Activated CD8-positive, alpha-beta memory T cell treated with anti-CD3 and anti-CD28 coated beads, Interleukin-2, amount 10 ng/mL, durations not matched to agents 7 days and 5 days (primary cell): ENCODE measurements at places on chromosomes 3 and 15. TPM values are rescaled to one million over a fixed set of nuclear protein-coding genes. Genes with fewer than 3 reads are reported as not detected.

The CCR8 gene
- 47.6 TPM for total RNA-seq

The RETNLB gene
- not detected for total RNA-seq

The C3orf70 gene
- total RNA-seq = not detected

The SMCO1 gene
- total RNA-seq = not detected

The OR5K1 gene
- total RNA-seq = not detected

The KNG1 gene
- not detected for total RNA-seq

DNA sequence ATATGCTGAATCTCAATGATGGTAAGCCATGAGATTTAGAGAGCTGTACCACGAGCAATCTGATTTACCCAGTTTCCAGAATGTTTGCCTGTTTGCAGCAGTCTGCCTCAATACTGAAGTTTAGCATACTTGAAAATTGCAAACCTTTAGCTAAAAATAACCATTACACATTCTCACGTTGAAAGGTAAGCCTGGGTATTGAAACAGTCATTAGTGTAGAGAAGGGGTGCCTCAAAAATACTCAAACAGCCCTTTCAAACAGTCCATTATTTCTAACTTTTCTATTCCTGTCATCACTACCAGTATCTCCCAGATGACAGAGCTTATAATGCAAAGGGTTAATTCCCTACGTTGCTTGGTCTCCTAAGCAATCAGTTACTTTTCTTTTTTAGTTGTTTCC, 111.8 kb upstream of the MBNL1 start:
- no peak for DNase-seq
- H3K4me3 ChIP-seq = no peak overlapping the region

GRCh38 chr3:120645083-120645845, 36.8 kb downstream of the HGD start:
- no peak for DNase-seq
- no peak overlapping the region for H3K27ac ChIP-seq
- H3K4me3 ChIP-seq = no peak overlapping the region
- H3K36me3 ChIP-seq = no peaks in the 10 kb centered on the region
- H3K27me3 ChIP-seq = peaks cover 2% of the 10 kb centered on the region

- peak; percentile 82 for DNase-seq
- no peaks in the 10 kb centered on the region for H3K27me3 ChIP-seq
- H3K27ac ChIP-seq = peak overlapping the region; percentile 97
- peaks cover 40% of the 10 kb centered on the region for H3K4me1 ChIP-seq
Measured at GRCh38 chr3:128112357-128112968, 11.1 kb downstream of the RUVBL1 start.

GRCh38 chr15:58475573-58476524, 44.1 kb downstream of the LIPC start:
- DNase-seq = peak; percentile 65
- peaks cover 67% of the 10 kb centered on the region for H3K4me1 ChIP-seq
- H3K36me3 ChIP-seq = peaks cover 9% of the 10 kb centered on the region
- peak overlapping the region; percentile 94 for H3K27ac ChIP-seq
- H3K4me3 ChIP-seq = peak overlapping the region; percentile 41

- H3K4me1 ChIP-seq = no peaks in the 10 kb centered on the region
- H3K27ac ChIP-seq = no peak overlapping the region
- H3K36me3 ChIP-seq = no peaks in the 10 kb centered on the region
- H3K4me3 ChIP-seq = no peak overlapping the region
- DNase-seq = no peak
- H3K27me3 ChIP-seq = no peaks in the 10 kb centered on the region
Measured at GRCh38 chr3:64730681-64731080, 42.9 kb upstream of the ADAMTS9 start.

DNA sequence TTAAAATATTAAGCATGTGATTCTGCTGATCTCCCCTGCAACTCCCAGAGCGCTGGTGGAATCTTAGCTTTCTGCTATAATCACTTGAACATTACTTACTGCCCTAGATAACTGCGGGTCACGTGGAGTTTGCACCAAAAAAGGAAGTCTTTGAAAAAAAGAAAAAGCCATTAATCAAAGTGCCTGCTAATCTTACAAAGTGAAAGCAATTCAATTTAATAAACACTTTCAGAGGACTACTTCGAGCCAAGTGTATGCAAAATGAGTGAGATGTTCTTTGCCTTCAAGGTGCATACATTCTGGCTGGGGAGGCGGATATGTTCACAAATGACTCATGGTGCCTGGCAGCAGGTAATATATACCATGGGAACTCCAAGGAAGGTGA, 109.9 kb upstream of the GAP43 start:
- H3K4me1 ChIP-seq = peaks cover 15% of the 10 kb centered on the region
- peak overlapping the region; percentile 72 for H3K4me3 ChIP-seq
- H3K27me3 ChIP-seq = peaks cover 45% of the 10 kb centered on the region
- DNase-seq = no peak

DNA sequence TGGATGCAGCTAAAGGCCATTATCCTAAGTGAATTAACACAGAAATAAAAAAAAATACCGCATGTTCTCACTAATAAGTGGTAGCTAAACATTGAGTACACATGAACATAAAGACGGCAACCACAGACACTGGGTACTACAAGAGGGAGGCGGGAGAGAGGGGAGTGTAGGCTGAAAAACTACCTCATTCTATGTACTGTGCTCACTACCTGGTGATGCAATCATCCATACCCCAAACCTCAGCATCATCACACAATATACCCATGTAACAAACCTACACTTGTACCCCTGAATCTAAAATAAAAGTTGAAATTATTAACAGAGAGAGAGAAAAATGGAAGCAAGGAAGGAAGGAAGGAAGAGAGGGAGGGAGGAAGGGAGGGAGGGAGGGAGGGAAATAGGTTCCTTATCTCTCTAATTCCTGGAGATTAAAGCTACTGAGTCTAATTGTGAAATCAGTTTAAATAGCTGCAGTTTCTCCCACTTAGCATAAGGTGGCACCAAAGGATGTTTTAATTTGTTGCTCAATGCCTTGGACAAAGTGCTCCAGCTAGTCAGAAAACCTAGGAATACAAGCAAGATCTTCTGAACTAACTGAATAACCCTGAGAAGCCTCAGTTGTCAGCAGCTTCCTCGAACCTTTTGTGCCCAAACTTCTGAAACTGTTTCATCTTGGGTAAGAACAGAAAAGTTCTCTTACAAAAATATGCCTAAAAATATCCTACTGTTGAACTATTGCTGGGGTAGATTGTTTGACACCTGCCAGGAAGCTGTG, 79.4 kb upstream of the ATP11B start:
- H3K4me1 ChIP-seq = peaks cover 21% of the 10 kb centered on the region

GRCh38 chr3:39725321-39725720, 84.1 kb upstream of the MYRIP start:
- H3K27me3 ChIP-seq = peaks cover 3% of the 10 kb centered on the region
- no peak for DNase-seq
- no peak overlapping the region for H3K4me3 ChIP-seq
- no peaks in the 10 kb centered on the region for H3K4me1 ChIP-seq

GRCh38 chr3:196942915-196943277, 568 bp upstream of the NCBP2 start:
- H3K27me3 ChIP-seq = no peaks in the 10 kb centered on the region
- peak overlapping the region; percentile 92 for H3K27ac ChIP-seq
- peak overlapping the region; percentile 87 for H3K4me3 ChIP-seq
- DNase-seq = peak; percentile 52
- peaks cover 50% of the 10 kb centered on the region for H3K4me1 ChIP-seq
- H3K36me3 ChIP-seq = peaks cover 24% of the 10 kb centered on the region

- no peaks in the 10 kb centered on the region for H3K36me3 ChIP-seq
- no peaks in the 10 kb centered on the region for H3K4me1 ChIP-seq
- H3K27ac ChIP-seq = no peak overlapping the region
- peaks cover 3% of the 10 kb centered on the region for H3K27me3 ChIP-seq
Measured at GRCh38 chr3:30193625-30194044, 412.8 kb upstream of the TGFBR2 start.

- peaks cover 37% of the 10 kb centered on the region for H3K4me1 ChIP-seq
- peaks cover 29% of the 10 kb centered on the region for H3K27me3 ChIP-seq
- peak overlapping the region; percentile 62 for H3K27ac ChIP-seq
- H3K36me3 ChIP-seq = peaks cover 2% of the 10 kb centered on the region
Measured at GRCh38 chr3:51734572-51734907, 27.7 kb downstream of the GRM2 start.

DNA sequence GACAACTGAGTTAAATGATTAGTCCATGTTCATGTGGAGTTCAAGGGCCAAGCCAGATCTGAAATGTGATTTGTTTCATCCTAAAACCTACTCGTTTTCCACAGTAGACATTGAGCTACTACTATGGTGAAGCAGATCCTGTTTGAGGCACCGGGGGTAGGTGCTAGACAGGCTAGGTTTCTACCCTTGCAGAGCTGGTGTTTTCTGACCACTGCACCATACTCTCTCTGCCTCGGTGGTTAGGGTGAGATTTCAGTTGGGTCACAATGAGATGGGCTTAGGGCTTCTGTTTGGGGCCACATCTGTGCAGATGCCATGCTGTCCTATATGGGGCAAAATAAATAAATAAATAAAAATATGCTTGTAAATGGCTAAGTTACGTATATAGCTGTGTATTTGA, 99.3 kb downstream of the OXNAD1 start:
- H3K27me3 ChIP-seq = no peaks in the 10 kb centered on the region
- H3K27ac ChIP-seq = no peak overlapping the region
- peaks cover 31% of the 10 kb centered on the region for H3K4me1 ChIP-seq
- DNase-seq = no peak
- no peak overlapping the region for H3K4me3 ChIP-seq

- peaks cover 37% of the 10 kb centered on the region for H3K36me3 ChIP-seq
- peaks cover 39% of the 10 kb centered on the region for H3K4me1 ChIP-seq
- no peaks in the 10 kb centered on the region for H3K27me3 ChIP-seq
- H3K27ac ChIP-seq = peak overlapping the region; percentile 100
- peak overlapping the region; percentile 98 for H3K4me3 ChIP-seq
Measured at GRCh38 chr15:90994059-90994416, 297 bp downstream of the PRC1 start.

DNA sequence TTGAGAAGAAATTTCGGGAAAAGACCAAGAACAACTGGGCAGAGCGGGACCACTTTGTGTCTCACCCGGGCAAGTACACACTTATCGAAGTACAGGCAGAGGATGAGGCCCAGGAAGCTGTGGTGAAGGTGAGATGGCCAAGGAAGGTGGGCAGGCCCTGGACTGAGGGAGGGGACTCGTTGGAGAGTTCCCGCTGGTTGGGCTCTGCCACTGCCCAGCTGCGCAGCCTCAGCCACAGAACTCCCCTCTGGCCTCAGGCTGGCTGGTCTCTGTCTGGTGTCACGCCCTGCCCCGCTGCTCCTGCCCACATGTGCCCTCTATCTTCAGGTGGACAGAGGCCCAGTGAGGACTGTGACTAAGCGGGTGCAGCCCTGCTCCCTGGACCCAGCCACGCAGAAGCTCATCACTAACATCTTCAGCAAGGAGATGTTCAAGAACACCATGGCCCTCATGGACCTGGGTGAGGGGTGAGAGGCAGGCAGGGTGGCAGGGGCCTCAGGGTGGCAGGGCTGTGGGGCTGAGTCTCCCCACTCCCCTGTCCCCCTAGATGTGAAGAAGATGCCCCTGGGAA, 2.4 kb downstream of the PARP3 start:
- peaks cover 29% of the 10 kb centered on the region for H3K4me1 ChIP-seq
- no peaks in the 10 kb centered on the region for H3K27me3 ChIP-seq
- no peak for DNase-seq
- peaks cover 5% of the 10 kb centered on the region for H3K36me3 ChIP-seq
- no peak overlapping the region for H3K27ac ChIP-seq
- no peak overlapping the region for H3K4me3 ChIP-seq

DNA sequence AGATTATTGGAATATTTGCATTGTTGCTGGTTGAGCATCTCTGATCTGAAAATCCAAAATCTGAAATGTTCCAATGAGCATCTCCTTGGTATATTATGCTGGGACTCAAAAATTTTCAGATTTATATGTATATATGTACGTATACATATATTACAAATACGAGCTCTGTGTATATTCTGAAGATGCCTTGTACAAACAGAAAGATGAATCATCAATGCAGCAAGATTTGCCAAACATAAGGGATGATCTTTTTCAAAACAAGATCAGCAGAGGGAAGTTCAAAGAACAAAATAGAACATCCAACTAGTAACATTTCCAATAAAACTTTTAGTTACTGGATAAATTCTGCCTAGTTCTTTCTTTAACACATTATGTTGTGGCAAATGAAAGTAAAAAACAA, 42.5 kb downstream of the HERC1 start:
- H3K27me3 ChIP-seq = no peaks in the 10 kb centered on the region
- H3K36me3 ChIP-seq = peaks cover 14% of the 10 kb centered on the region
- H3K4me1 ChIP-seq = peaks cover 17% of the 10 kb centered on the region

- no peak overlapping the region for H3K27ac ChIP-seq
- H3K27me3 ChIP-seq = peaks cover 3% of the 10 kb centered on the region
- no peaks in the 10 kb centered on the region for H3K36me3 ChIP-seq
Measured at GRCh38 chr15:33146051-33146450, 48.5 kb downstream of the FMN1 start.

DNA sequence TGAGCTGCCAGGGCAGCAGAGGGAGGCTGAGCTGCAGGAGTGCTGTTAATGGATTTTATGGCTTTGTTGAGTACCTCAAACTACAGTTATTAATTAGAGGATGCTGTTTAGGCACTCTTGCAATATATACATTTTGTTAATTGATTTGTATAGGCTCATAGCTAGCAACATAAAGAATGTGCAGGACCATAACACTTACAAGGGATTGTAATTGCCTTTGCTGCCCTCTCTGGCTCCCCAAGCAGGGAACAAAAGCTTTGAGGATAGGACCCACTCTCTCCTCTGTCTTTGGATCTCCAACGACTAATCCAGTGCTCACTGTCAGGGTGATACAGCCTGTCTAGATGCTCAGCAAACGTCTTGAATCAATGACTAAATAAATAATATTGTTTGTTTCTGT, 1.2 kb upstream of the CLSTN2 start:
- H3K27ac ChIP-seq = no peak overlapping the region
- no peaks in the 10 kb centered on the region for H3K36me3 ChIP-seq
- H3K4me1 ChIP-seq = peaks cover 12% of the 10 kb centered on the region
- H3K27me3 ChIP-seq = peaks cover 57% of the 10 kb centered on the region

- no peaks in the 10 kb centered on the region for H3K36me3 ChIP-seq
- H3K4me1 ChIP-seq = no peaks in the 10 kb centered on the region
- no peak for DNase-seq
- no peaks in the 10 kb centered on the region for H3K27me3 ChIP-seq
Measured at GRCh38 chr3:41808152-41808551, 153.8 kb downstream of the ULK4 start.

- H3K27ac ChIP-seq = no peak overlapping the region
- no peak for DNase-seq
- H3K36me3 ChIP-seq = no peaks in the 10 kb centered on the region
- H3K4me3 ChIP-seq = no peak overlapping the region
- H3K4me1 ChIP-seq = no peaks in the 10 kb centered on the region
Measured at GRCh38 chr3:124951511-124952281, 17.1 kb upstream of the MUC13 start.

GRCh38 chr3:9153904-9154619, 95.4 kb downstream of the SRGAP3 start:
- peaks cover 3% of the 10 kb centered on the region for H3K36me3 ChIP-seq
- H3K4me3 ChIP-seq = no peak overlapping the region
- H3K27ac ChIP-seq = no peak overlapping the region
- peaks cover 3% of the 10 kb centered on the region for H3K27me3 ChIP-seq

GRCh38 chr15:43771816-43772215, 5.0 kb downstream of the ELL3 start:
- H3K27me3 ChIP-seq = no peaks in the 10 kb centered on the region
- DNase-seq = no peak
- peaks cover 5% of the 10 kb centered on the region for H3K4me1 ChIP-seq
- H3K4me3 ChIP-seq = no peak overlapping the region
- peaks cover 45% of the 10 kb centered on the region for H3K36me3 ChIP-seq

GRCh38 chr3:42826141-42826540, 16.9 kb downstream of the ACKR2 start:
- peaks cover 34% of the 10 kb centered on the region for H3K27me3 ChIP-seq
- H3K36me3 ChIP-seq = no peaks in the 10 kb centered on the region
- peaks cover 10% of the 10 kb centered on the region for H3K4me1 ChIP-seq
- H3K27ac ChIP-seq = no peak overlapping the region
- DNase-seq = no peak

- H3K27me3 ChIP-seq = no peaks in the 10 kb centered on the region
- H3K4me3 ChIP-seq = no peak overlapping the region
- DNase-seq = no peak
- H3K4me1 ChIP-seq = peaks cover 17% of the 10 kb centered on the region
- no peaks in the 10 kb centered on the region for H3K36me3 ChIP-seq
- no peak overlapping the region for H3K27ac ChIP-seq
Measured at GRCh38 chr3:157111518-157111917, 48.4 kb downstream of the CCNL1 start.
